WTC11 (cell line): ENCODE measurements at places on chromosomes 7 and 10.

GRCh38 chr7:124667312-124668153 is 98.1 kb downstream of the GPR37 start:
- no peak for DNase-seq

DNA sequence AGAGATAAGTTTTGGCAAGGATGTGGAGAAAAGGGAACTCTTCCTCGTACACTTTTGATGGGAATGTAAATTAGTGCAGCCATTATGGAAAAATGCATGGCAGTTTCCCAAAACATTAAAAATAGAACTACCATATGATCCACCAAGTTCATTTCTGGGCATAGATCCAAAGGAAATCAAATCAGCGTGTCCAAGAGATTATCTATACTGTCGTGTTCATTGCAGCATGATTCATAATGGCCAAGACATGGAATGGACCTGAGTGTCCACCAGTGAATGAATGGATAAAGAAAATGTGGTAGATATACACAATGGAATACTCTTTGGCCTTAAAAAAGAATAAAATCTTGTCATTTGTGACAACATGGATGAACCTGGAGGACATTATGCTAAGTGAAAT is 70.3 kb upstream of the RSU1 start:
- DNase-seq = no peak

DNA sequence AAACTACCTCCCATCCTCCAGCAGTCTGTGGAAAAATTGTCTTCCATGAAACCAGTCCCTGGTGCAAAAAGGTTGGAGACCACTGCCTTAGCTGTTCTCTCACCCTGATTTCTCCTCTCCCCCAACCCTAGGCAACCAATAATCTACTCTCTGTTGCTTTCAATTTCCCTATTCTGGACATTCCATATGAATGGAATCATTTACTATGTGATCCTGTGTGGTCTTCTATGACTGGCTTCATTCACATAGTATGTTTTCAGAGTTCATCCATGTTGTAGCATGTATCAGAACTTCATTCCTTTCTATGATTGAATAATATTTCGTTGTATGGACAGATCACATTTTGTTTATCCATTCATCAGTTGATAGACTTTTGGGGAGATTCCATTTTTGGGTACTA is 38.3 kb upstream of the DLG5 start:
- no peak for DNase-seq

DNA sequence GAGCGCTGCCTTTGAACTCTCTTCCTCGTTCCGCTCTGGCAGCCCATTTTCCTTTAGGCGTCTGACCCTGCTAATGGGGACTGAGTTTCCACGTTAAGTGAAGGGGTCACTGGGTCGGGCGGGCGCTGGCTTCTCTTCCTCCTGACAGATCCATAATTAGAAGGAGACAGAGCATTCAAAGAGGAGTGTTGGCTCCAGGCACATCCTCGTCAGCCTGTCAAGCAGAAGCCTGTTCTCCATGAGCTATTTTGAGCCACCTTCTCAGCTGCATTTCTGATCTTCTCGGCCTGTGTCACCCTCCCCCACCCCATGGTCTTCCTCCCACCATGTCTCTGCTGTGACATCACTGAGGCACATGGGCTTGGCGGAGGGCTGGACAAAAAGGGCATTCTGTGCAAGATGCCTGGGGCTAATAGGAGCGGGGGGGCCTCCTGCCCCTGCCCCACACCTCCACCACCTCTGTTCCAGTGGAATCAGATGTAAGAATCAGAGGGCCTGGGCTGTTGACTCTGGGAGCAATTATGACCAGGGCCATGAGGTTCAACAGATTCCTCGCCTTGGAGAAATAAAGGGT is 248.1 kb downstream of the PLXNA4 start:
- DNase-seq = no peak

DNA sequence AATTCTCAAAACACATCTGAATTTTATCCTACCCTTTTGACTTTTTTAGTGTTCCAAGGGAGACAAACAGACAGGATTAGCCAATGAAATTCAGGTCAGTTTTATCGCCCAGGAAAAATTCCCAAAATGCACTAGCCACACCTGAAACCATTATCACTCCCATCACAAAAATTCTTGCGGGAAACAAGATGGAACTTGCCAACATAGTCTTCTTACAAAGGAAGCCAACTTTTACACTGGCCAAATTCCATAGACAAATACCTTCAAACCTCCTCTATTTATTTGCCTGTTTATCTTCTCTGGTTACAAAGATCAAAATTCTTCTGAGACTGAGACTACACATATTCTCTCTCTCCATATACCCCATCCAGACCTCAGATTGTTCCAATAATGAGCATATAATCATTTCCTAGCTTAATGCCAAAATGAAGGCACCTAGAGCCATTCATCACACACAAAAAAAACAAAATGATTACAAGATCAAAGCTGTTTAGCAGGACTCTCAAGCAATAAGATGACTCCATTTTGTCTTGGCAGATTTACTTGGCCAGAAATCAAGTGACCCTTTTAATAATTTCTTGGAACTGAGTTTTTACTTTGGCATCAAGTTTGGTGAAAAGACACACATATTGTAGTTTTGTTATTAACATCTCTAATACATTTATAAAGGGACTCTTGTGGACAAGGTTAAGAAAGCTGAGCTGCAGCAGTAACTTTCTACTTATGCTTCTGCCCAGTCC is 30.2 kb downstream of the MET start:
- DNase-seq = no peak
